ENCODE measurements at places on chromosomes 7 and 10.

- DNase-seq: no peak
Observed at GRCh38 chr7:151674161-151674920, 154.6 kb upstream of the RHEB start.

GRCh38 chr7:116511552-116512519, 12.3 kb downstream of the CAV2 start:
- peak; percentile 51 for DNase-seq

- peak; percentile 93 for DNase-seq
Observed at GRCh38 chr10:97445722-97446639, at the start of the genes EXOSC1 and ZDHHC16. TSS of gene EXOSC1 (minus strand) at chr10:97446006. CDS start at chr10:97445985, 21 bp downstream. TSS of gene ZDHHC16 (plus strand) at chr10:97446175. CDS start at chr10:97451676, 5,501 bp downstream.

GRCh38 chr7:15397922-15398760, 163.7 kb downstream of the AGMO start:
- no peak for DNase-seq

GRCh38 chr10:326350-326749, 191.1 kb downstream of the ZMYND11 start:
- no peak for DNase-seq

DNA sequence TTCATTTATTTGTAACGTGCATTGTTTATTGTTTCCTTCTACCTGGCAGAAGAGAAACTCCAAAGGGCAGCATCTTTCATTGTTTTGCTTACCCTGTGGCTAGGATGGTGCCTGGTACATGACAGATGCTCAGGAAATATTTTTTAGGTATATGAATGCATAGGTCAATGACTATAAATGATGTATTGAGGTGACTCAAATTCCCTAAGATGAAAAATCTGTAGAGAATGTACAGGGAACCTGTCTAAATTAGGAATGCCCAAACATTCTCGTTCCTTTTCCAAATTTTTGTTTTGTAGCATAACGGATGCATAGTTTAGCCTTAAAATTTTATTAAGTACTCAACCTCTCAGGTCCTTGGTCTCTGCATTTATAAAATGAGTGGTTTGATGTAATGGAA, 71.6 kb downstream of the NRP1 start:
- DNase-seq: no peak

DNA sequence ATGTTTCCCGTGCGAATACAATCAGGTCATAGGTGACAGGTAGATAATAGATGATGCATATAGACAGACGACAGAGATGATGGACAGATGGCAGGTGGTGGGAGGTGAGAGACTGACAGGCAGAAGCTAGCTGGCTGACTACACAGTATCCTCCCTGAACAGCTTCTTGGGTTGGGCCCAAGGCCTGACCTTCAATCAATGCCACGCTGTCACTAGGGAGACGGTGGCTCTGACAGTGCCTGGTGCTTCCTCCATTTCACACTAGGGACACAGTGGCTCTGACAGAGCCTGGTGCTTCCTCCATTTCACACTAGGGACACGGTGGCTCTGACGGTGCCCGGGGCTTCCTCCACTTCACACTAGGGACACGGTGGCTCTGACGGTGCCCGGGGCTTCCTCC, 200.1 kb downstream of the DIP2C start:
- peak; percentile 11 for DNase-seq

DNA sequence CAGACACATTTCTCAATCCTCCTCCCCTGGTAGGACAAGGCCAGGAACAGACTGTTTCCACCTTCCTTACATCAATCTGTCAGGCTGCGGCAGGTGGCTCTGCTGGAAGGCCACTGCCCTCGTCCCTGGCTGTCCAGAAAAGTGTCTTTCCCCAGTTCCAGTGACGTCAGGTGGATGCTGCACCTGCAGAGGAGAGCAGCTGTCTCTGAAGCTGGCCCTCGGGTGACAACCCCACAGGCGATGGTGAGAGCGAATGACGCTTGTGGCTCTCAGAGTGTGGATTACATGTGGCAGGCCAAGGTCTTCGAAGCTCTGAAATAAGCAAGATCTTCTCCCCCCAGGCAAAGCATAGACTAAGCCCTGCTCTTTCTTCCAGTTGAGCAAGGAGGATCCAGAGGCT, 146.9 kb upstream of the RET start:
- DNase-seq: no peak
